ENCODE measurements at places on chromosomes 1 and 21. TPM values are rescaled to one million over a fixed set of nuclear protein-coding genes. Genes with fewer than 3 reads are reported as not detected.

Gene SYCP1
- total RNA-seq = not detected

Gene HES3
- total RNA-seq = not detected

Gene SPRR2E
- not detected for total RNA-seq

Gene FYB2
- not detected for total RNA-seq

Gene RCAN3
- 26.5 TPM for total RNA-seq

Gene S100A5
- total RNA-seq = 1.3 TPM

Gene GJB3
- total RNA-seq = not detected

Gene OR6K3
- not detected for total RNA-seq

Gene TFF3
- not detected for total RNA-seq

Gene IQCC
- 6.0 TPM for total RNA-seq

Gene OR2T35
- not detected for total RNA-seq

Gene ATP6V1G3
- total RNA-seq = not detected

Gene NKAIN1
- total RNA-seq = not detected

Gene PM20D1
- 0.29 TPM for total RNA-seq

Gene IL20
- not detected for total RNA-seq

Gene KRTAP13-2
- total RNA-seq = not detected

Gene RHD
- total RNA-seq = not detected

Gene OR2L3
- total RNA-seq = not detected

Gene HCRTR1
- not detected for total RNA-seq

All from activated T-helper 1 cell treated with anti-CD3 and anti-CD28 coated beads, Interleukin-12 subunit alpha, Interleukin-12 subunit beta, Interleukin-2, Interleukin-4 antibody, amounts not matched to agents 30 ng/mL and 10 ng/mL and 1 ng/mL, durations not matched to agents 14 hours and 24 hours and 36 hours (primary cell).